ENCODE measurements at places on chromosomes 5 and 9.

- DNase-seq: no peak
Measured at GRCh38 chr5:52657247-52657645, 130.5 kb upstream of the ITGA1 start.

GRCh38 chr9:88326936-88327335, 61.3 kb upstream of the SPIN1 start:
- DNase-seq: no peak

DNA sequence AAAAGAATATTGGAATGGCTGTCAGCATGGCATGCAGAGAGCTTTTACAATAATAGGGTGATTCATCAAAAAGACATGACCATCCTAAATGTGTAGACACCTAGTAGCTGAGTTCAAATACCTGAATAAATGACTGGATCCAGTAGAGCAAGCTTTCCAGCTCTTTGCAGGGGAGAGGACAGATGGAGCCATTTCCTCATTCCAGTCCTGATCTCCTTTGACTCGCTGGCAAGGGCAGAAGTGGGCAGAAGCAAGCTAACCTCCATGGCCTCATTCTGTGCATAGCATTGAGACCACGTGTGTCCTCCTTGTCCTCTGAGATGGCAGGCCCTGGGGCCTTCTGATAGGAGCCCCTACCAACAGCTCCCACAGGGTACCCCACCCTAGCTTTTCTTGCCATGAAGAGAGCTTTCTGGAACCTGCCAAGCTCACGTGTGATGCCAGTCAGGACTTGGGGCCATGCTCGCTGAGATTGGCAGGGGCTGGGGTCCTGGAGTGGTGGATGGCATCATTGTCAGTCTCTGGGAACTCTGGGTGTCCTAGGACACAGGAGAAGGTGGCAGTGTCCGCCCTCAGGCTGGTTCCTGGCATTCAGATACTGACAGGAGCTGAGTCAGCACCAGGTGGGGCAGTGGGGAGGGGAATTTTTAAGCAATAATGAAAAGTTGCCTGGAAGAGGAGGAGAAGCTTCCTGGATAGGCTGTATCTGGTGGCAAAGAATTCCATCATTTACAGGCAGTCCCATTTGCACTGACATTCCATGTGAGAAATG, 33.6 kb downstream of the WWC1 start:
- no peak for DNase-seq

DNA sequence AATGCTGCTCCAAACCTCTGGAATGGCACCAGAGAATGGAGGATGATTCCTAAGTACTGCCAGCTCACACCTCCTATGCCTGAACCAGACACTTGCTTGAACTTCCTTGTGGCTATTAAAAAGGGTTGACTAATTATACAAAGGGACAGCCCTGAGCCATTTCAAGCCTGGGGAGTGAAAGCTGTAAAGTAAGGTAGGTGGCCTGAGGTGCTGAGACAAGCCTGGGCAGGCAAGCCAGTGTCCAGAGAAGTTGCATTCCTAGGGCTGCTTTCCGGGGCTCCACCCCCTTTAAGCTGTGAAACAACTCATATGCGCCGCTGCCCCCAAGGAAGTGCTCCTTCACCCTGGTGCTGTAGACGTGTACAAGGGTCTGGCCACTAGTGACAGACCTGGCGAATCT, 79.9 kb upstream of the SLC1A3 start:
- no peak for DNase-seq

DNA sequence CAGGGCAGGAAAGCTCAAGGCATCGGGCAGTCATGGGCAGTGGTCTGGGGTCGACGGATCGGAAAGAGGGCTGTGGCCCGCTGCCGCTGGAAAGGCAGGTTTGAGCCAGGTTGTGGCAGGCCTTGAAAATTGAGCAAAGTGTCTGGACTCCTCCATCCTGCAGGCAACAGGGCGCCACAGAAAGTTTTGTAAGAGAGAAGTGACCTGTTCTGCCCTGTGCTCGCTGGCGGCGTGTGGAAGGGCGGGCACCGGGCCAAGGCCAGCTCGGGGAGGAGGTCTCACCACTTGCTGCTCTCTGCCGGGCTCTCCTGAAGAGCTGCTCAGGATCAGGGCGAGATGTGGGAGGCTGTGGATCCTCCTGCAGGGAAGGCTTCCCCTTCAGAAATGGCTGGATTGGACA, 41.4 kb upstream of the FAT2 start:
- DNase-seq: no peak

GRCh38 chr5:109705596-109705995, 15.9 kb downstream of the MAN2A1 start:
- no peak for DNase-seq

DNA sequence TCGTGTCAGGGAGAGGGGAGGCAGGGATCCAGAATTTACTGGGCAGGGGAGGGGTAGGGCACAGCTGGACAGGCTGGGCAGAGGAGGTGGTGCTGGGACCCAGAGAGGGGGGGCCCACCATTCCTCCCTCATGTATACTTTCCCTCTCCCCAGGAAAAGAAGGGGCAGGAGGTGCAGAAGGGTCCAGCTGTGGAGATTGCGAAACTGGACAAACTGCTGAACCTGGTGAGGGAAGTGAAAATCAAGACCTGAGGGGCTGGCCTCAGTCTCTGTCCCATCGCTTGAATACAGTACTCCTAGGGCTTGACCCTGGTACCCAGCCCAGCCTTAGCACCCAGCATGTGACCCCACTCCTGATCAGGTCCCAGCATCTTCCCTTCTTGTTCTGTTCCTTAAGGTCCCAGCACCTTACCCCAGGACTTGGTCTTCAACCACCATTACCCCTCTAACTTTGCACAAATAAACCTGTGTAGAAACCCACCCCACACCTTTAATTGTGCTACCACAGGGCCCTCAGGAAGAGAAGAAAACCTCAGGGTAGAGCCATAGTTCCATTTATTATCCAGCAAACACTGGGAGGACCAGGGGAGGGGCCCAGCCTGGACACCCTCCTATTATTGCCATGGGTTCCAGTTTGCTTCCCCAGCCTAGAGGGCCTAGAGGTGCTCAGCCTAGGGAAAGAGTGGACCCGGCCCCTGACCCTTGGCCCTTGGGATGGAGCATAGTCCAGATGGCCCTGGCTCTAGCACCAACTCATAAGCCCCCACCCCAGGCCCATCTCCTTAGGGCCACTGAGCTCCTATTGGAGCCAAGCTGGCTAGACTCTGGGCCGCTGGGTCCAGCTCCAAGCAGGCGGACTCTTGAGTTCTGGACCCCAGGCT, 2.0 kb downstream of the ENHO start:
- no peak for DNase-seq

- no peak for DNase-seq
Measured at GRCh38 chr5:157476702-157477408, 16.8 kb downstream of the NIPAL4 start.

DNA sequence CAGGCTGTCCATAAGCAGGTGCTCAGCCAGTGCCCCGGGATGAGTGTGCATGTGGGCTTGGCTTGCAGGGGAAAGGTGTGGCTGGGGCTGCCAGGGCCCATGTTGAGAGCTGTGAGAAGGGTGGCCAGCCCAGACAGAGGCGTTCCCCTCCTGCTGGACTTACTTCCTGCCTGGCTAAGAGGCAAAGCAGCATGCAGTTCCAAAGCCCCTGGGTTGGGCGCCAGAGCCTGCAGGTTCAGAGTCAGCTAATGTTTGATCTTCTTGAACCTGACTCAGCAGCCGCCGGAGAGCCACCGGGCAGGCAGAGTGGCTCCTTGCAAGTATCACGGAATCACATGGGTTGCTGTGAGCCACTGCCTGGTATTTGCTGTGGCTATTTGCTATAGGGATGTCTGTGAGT, 168.4 kb upstream of the MAP1B start:
- no peak for DNase-seq

DNA sequence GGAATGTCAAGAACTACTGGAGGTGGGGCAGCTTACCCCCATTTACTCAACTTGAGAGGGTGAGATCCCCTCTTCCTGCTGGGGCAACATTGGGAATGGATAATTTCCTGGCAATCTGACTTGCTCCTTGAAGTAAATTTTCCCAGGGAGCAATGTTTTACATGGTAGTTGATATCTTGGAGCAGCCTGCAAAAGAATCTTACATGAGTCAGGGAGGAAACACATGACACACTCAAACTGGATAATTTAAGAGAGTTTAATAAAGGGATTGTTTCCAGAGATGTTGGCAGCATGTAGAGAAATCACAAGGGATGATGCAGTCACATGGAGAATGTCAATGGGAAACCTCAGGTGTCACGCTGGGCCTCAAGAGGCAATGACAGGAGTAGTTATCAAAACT, 212.5 kb downstream of the GAS1 start:
- no peak for DNase-seq

DNA sequence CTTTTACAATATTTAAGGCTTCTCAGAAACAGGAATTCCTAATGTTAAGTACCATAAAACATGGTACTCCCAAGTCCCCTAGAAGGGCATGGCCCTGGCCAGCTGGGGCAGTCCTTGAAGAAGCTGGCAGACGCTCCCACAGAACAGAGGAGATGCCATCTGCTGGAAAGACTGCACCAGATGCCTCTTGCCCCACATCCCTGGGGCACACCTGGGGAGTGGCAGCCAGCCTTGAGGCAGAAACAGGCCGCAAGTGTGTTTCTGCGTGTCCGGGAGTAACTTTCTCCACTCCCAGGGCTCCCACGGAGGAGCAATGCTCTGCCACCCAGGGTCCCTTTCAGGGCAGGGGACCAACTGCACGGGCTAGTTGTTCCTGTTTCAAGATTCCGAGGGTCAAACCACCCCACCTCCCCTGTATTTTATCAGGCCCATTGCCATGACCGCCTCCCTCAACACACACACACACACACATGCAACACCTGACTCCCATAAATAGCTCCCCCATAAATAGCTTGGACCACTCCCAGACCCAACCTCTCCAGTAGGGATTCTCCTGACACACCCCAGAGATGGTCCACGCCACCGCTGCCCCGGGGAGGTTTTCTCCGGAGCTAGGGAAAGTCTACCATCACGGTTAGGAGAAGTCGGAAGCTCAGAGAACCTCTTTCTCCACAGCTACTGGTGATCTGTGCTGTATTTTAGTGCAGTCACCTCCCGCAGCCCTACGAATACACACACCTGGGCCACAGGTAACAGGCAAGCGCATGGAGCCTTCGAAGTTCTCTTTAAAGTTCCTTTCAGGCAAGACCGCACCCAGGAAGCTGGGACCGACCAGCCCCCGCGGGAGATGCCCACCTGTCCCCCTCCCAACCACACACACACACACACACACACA, 1.5 kb downstream of the SPOCK1 start:
- DNase-seq: no peak

GRCh38 chr5:80895523-80895922, 64.6 kb upstream of the RASGRF2 start:
- DNase-seq: no peak

DNA sequence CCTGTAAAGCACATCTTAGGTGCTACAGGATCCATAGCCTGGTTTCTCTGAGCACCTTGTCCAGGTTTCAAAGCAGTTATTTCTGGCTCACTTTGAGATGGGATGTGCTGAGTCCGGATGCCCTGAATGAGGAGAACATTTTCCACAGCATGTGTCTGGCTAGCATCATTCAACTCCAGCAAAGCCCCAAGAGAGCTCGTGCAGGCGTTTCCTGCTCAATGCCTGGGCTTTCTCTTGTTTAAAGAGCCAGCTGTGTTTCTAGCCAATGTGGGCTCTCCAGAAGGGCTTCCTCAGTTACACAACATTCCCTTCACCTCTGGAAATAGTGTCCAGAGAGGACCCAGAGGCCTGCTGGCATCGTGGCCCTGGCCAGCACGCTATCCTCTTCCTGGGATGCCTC, 411.7 kb downstream of the DMAC1 start:
- DNase-seq: no peak

DNA sequence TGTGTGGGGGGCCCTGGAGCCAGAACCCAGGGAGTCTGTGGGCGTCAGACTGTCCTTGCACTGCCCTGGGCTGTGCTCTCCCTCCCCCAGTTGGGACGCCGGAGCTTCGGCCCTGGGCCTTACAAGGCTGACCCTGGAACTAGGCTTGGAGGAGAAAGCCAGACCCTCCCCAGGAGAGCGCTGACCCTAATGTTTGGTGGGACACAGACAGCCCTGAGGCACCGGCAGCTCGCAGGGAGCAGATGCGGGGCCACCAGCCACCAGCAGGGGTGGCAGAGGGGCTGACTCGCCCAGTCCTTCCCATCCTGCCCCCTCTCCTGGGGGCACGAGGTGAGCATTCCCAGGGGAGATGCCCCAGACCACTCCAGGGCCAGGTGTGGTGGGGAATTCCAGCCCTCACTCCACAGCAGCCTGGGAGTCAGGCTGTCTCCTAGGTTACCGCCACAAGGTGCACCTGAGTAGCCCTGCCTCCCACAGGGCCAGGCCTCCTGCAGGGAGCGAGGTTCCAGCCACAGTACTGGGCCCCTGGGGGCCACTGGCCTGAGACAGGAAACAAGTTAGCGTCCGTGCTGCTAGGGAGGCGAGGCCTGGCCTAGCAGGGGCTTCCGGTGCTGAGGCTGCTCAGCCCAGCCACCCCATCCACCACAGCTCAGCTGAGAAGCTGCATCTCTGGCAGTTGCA, 134.6 kb downstream of the OLFM1 start:
- no peak for DNase-seq

GRCh38 chr9:129664746-129665388, 580 bp upstream of the PRRX2 start:
- no peak for DNase-seq

DNA sequence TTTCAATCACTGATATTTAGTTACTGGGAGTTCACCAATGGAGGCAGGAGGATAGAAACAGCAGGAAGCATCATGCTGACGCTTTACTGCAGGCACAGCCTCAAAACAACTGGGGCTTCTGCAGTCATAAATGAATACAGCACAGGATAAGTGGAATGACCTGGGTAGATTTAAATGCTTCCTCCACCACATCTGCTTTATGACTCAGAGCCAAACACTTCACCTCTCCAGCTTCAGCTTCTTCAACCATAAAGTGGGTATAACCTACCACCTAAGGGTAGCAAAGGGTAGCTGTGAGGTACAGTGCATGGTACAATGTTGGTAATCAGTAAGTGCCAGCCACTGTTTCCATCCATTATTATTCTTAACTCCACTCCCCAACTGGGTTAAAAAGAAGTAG, 28.4 kb downstream of the RASEF start:
- DNase-seq: no peak

GRCh38 chr9:111151537-111151936, 113.3 kb upstream of the LPAR1 start:
- DNase-seq: no peak

DNA sequence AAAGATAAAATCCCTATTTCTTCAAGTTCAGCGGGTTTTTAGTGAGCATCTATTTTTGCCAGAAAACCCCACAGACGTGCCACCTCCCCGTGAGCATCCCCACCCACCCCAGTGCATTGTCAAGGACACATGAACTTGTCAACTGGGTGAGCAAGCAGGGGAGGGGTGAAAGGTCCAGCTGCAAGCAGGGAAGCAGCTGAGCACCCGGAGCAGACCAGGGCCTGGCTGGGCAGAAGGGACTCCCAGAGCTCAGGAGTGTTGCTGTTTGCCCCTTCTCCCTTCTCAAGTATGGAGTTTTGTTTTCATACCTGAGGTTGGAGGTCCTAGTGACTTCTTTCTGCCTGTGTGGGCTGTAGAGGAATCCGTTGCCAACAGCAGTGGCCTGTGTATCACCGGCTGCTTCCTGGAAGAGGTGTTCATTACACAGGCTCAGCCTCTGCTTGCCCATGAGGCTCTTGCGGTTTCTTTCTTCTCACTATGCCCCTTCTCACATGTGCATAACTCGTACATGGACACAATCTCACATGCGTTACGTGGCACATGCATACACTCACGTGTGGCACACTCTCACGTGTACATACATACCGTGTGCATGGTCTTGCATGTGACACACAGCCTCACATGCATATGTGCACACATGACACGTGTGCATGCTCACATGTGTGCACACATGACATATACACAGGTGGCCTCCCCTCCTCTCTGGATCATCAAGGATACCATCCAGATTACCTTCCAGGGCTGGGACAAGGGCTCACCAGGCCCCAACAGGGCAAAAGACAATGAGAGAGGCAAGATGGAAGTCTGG, 126.7 kb downstream of the MVB12B start:
- no peak for DNase-seq

GRCh38 chr5:78288246-78288645, 6.3 kb downstream of the AP3B1 start:
- no peak for DNase-seq

Measured in stimulated activated CD8-positive, alpha-beta memory T cell treated with anti-CD3 and anti-CD28 coated beads, Interleukin-7, amount 100 ng/mL, for 24 hours (primary cell).